ENCODE measurements at places on chromosomes 6 and 20.

GRCh38 chr6:155778336-155778735 lies 322.7 kb upstream of the NOX3 start:
- no peaks in the 10 kb centered on the region for H3K36me3 ChIP-seq
- H3K4me3 ChIP-seq = no peak overlapping the region
- no peaks in the 10 kb centered on the region for H3K4me1 ChIP-seq
- no peak for DNase-seq
- H3K27ac ChIP-seq = no peak overlapping the region

DNA sequence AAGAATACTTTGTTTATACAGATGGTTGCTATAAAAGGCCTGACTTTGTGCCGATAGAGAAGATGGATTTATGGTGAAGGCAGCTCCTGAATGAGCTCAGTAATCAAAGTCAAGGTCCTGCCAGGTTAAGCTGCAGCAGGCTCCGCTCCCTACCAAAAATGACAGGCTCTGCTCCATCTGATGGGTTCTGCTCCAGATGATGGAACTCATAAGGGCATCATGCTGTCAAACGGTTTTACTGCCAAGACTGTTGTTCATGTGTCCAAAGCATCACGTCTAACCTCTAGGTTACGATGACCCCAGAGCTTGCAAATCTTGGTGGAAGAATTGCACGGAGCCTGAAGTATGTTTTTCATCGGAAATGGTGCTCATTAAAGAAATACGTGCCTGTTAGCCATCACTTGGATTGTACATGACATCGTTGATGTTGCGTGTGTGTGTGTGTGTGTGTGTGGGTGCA lies 19.2 kb upstream of the PTGIS start:
- H3K27me3 ChIP-seq = no peaks in the 10 kb centered on the region
- no peak overlapping the region for H3K4me3 ChIP-seq
- H3K36me3 ChIP-seq = no peaks in the 10 kb centered on the region
- DNase-seq = no peak

DNA sequence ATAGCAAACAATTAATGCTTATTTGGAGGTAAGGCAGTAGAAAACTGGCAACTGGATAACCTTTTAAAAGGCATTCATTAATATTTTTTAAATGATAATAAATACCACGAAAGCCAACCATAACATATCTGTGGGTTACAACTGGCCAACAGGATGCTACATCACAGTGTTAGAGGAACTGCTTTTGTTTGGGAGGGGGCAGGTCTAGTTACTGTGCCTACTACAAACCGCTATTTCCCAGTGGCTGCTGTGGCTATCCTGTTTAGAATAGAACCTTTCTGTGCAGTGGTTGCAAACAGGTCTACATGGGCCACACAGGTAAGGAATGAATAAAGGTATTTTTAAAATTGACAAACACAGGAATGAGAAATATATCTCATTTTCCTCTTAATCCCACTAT lies 976 bp downstream of the PIGT start:
- peak overlapping the region; percentile 68 for H3K4me3 ChIP-seq
- DNase-seq = no peak
- peak overlapping the region; percentile 85 for H3K27ac ChIP-seq
- no peaks in the 10 kb centered on the region for H3K27me3 ChIP-seq

GRCh38 chr6:282867-283416 lies 9.3 kb upstream of the DUSP22 start:
- no peak for DNase-seq
- no peak overlapping the region for H3K4me3 ChIP-seq
- no peaks in the 10 kb centered on the region for H3K36me3 ChIP-seq
- peaks cover 4% of the 10 kb centered on the region for H3K27me3 ChIP-seq
- peaks cover 10% of the 10 kb centered on the region for H3K4me1 ChIP-seq

DNA sequence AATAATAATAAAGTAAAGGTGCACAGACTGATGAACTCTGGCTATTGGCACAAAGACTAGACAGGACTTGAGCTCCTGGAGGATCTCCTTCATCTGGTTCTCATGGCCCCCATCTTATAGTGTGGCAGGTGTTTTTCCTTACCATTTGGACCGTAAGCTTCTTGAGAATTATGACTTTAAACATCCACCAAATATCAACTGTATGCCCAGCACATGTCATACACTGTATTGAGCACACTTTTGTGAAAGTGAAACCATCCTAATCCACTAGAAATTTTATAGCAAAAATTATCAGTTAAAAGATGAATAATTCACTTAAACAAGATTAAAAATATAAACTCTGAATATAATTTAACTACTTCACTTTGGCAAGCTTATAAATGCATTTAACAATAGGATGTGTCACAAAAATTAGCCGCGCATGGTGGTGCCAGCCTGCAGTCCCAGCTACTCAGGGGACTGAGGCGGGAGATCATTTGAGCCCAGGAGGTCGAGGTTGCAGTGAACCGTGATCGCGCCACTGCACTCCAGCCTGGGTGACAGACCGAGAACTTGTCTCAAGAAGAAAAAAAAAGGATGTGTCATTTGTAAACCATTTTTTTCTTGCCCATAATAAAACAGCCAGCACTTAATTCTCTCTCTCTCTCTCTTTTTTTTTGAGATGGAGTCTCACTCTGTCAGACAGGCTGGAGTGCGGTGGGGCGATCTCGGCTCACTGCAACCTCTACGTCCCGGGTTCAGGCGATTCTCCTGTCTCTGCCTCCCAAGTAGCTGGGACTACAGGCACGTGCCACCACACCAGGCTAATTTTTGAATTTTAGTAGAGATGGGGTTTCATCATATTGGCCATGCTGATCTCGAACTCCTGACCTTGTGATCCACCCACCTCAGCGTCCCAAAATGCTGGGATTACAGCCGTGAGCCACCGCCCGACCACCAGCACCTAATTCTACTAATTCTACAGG lies 9.1 kb downstream of the HIVEP2 start:
- no peak for DNase-seq
- no peak overlapping the region for H3K4me3 ChIP-seq
- no peaks in the 10 kb centered on the region for H3K36me3 ChIP-seq
- H3K27me3 ChIP-seq = no peaks in the 10 kb centered on the region
- no peak overlapping the region for H3K27ac ChIP-seq
- no peaks in the 10 kb centered on the region for H3K4me1 ChIP-seq

- H3K27me3 ChIP-seq = no peaks in the 10 kb centered on the region
- no peak for DNase-seq
- no peaks in the 10 kb centered on the region for H3K36me3 ChIP-seq
- no peak overlapping the region for H3K4me3 ChIP-seq
- H3K27ac ChIP-seq = no peak overlapping the region
Measured at GRCh38 chr6:85261271-85261670, 188.6 kb upstream of the NT5E start.

DNA sequence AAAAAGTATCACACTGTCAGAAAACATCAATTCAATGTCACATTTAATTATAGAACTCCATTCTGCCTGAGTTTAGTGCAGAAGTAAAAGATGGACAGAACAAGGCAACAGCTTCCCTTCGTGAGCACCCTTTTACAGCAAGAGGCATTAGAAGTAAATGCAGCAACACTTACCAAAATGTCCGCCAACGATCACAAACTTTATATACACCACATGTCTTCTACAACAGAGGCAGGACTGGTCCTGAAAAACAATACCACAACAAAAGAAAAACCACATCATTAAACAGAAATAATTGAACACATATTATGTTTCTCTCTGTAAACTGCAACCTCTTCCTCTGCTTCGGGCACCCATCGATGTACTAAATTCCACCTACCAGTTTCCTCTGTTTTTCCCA lies 92.9 kb downstream of the FYN start:
- H3K36me3 ChIP-seq = peaks cover 14% of the 10 kb centered on the region
- DNase-seq = no peak
- no peaks in the 10 kb centered on the region for H3K27me3 ChIP-seq
- no peaks in the 10 kb centered on the region for H3K4me1 ChIP-seq

- no peak overlapping the region for H3K27ac ChIP-seq
- no peaks in the 10 kb centered on the region for H3K36me3 ChIP-seq
- no peak for DNase-seq
- no peaks in the 10 kb centered on the region for H3K4me1 ChIP-seq
- H3K4me3 ChIP-seq = no peak overlapping the region
Measured at GRCh38 chr6:41454189-41454789, 91.9 kb upstream of the FOXP4 start.

DNA sequence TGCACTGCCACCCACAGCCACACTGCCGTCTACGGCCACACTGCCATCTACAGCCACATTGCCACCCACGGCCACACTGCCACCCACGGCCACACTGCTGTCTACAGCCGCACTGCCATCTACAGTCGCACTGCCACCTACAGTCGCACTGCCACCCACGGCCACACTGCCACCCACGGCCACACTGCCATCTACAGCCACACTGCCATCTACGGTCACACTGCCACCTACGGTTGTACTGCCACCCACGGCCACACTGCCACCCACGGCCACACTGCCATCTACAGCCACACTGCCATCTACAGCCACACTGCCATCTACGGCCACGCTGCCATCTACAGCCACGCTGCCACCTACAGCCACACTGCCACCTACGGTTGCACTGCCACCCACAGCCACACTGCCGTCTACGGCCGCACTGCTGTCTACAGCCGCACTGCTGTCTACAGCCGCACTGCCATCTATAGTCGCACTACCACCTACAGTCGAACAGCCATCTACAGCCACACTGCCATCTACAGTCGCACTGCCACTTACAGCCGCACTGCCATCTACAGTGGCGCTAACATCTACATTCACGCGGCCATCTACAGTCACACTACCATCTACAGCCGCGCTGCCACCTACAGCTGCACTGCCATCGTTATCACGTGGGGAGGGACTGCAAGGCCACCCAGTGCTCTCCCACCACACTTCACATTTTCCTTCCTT lies 154.6 kb upstream of the AFDN start:
- H3K4me3 ChIP-seq = no peak overlapping the region
- DNase-seq = no peak
- H3K36me3 ChIP-seq = no peaks in the 10 kb centered on the region
- peaks cover 2% of the 10 kb centered on the region for H3K27me3 ChIP-seq
- H3K27ac ChIP-seq = no peak overlapping the region

GRCh38 chr6:109265530-109265929 lies 116.7 kb downstream of the CD164 start:
- H3K27ac ChIP-seq = no peak overlapping the region
- H3K4me1 ChIP-seq = no peaks in the 10 kb centered on the region
- H3K4me3 ChIP-seq = no peak overlapping the region
- no peaks in the 10 kb centered on the region for H3K27me3 ChIP-seq
- H3K36me3 ChIP-seq = no peaks in the 10 kb centered on the region
- no peak for DNase-seq

GRCh38 chr6:90285042-90285481 lies 11.6 kb downstream of the BACH2 start:
- H3K27ac ChIP-seq = no peak overlapping the region
- H3K36me3 ChIP-seq = no peaks in the 10 kb centered on the region
- peak overlapping the region; percentile 4 for H3K4me3 ChIP-seq
- no peaks in the 10 kb centered on the region for H3K27me3 ChIP-seq

DNA sequence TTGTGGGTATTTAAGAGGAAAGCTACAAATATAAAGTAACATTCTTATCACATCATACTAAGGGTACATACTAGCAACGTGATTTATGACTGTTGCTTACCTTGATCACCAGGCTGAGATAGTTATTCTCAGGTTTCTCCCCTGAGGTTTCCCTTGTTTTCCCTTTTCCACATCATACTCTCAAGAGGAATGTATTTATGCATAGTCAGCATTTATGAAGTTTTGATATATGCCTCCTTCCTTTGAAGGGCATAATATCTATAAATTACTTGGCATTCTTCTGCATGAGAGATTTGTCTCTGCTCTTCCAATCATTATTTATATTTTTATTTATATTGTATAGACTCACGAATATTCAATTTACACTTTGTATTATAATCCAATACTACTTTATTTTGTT lies 726.7 kb upstream of the ADGRB3 start:
- no peaks in the 10 kb centered on the region for H3K27me3 ChIP-seq
- H3K4me3 ChIP-seq = no peak overlapping the region
- H3K27ac ChIP-seq = no peak overlapping the region
- no peak for DNase-seq

GRCh38 chr6:134178161-134179044 lies 126.0 kb upstream of the SLC2A12 start:
- peaks cover 34% of the 10 kb centered on the region for H3K4me1 ChIP-seq
- peak overlapping the region; percentile 99 for H3K27ac ChIP-seq
- peak; percentile 92 for DNase-seq
- no peaks in the 10 kb centered on the region for H3K27me3 ChIP-seq
- peaks cover 5% of the 10 kb centered on the region for H3K36me3 ChIP-seq
- peak overlapping the region; percentile 96 for H3K4me3 ChIP-seq

DNA sequence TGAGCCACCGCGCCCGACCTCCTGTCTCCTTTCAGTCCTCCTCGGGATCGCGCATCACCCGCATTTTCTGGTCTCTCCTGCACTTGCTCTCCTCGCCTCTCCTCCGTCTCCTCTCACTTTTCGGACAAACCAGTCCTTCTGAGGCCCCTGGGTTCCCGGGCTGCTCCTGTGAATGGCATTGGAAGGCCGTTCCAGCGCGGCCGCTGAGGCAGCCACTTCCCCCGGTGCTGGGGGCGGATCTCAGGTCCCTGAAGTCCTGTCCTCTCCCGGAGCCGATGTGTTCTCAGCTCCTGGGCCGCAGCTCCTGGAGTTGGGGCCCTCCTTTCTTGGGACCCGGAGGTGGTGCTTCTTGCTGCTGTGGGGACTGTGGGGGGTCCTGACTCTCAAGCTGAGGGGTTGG lies 803 bp downstream of the MICB start:
- H3K27me3 ChIP-seq = no peaks in the 10 kb centered on the region
- peaks cover 59% of the 10 kb centered on the region for H3K4me1 ChIP-seq
- no peak overlapping the region for H3K4me3 ChIP-seq
- H3K27ac ChIP-seq = no peak overlapping the region
- DNase-seq = no peak
- H3K36me3 ChIP-seq = no peaks in the 10 kb centered on the region

- H3K36me3 ChIP-seq = peaks cover 22% of the 10 kb centered on the region
- H3K27me3 ChIP-seq = no peaks in the 10 kb centered on the region
- H3K27ac ChIP-seq = no peak overlapping the region
Measured at GRCh38 chr20:10634211-10634610, 39.6 kb downstream of the JAG1 start.

- no peak for DNase-seq
- H3K4me3 ChIP-seq = no peak overlapping the region
- no peaks in the 10 kb centered on the region for H3K4me1 ChIP-seq
- H3K36me3 ChIP-seq = no peaks in the 10 kb centered on the region
- H3K27me3 ChIP-seq = no peaks in the 10 kb centered on the region
Measured at GRCh38 chr6:25525078-25525477, 126.9 kb upstream of the SCGN start.

GRCh38 chr6:45737331-45738056 lies 278.2 kb downstream of the CLIC5 start:
- peaks cover 31% of the 10 kb centered on the region for H3K4me1 ChIP-seq
- DNase-seq = no peak
- H3K4me3 ChIP-seq = no peak overlapping the region
- H3K27me3 ChIP-seq = no peaks in the 10 kb centered on the region
- no peaks in the 10 kb centered on the region for H3K36me3 ChIP-seq

Measured in CD14-positive monocyte (primary cell).